ENCODE measurements at places on chromosomes 1 and 21.
A peak's percentile ranks its signal among the peaks of the same experiment; 100 is the strongest.

- DNase-seq: no peak
These were observed 77.0 kb upstream of the NBPF4 start for GRCh38 chr1:108320849-108321248.

GRCh38 chr21:20617130-20617529 is 381.1 kb upstream of the NCAM2 start:
- no peak for DNase-seq

DNA sequence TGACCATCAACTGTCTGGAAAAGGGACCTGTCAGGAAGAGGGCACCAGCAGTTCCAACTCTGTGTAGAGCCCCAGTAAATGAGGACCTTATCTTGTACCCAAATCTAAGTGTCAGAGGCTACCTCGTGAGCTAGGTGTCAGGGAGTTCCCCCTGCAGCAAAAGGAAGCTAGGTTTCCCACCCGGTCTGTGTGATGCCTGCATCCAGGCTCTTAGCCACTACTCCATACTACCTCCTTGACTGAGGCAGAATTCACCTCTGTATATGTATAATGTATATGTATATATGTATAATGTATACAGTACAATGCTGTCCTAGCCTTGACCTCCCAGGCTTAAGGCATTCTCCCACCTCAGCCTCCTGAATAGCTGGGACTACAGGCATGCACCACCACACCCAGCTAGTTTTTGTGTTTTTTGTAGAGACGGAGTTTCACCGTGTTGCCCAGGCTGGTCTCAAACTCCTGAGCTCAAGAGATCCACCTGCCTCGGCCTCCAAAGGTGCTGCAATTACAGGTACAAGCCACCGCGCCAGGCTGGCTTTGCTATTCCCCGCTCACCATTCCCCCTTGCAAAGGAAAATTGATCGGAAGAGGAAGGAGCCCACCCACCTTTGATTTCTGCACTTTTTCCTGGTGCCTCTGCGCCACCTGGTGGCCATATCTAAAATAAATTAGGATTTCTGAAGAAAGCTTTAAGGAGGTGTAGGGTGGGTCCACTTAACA is 15.7 kb upstream of the LUZP1 start:
- peak; percentile 12 for DNase-seq

GRCh38 chr1:162145966-162146696 is 76.6 kb downstream of the NOS1AP start:
- no peak for DNase-seq

DNA sequence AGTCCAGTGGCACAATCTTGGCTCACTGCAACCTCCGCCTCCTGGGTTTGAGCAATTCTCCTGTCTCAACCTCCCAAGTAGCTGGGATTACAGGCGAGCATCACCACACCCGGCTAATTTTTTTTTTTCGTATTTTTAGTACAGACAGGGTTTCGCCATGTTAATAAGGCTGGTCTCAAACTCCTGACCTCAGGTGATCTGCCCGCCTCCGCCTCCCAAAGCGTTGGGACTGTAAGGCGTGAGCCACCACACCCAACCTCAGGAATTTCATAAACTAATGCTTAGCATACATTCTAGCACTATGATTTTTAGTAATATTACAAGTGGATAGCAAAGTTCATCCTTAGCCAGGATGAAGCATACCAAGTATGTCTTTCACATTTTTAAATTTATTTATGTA is 8.7 kb downstream of the DNAJC11 start:
- no peak for DNase-seq

DNA sequence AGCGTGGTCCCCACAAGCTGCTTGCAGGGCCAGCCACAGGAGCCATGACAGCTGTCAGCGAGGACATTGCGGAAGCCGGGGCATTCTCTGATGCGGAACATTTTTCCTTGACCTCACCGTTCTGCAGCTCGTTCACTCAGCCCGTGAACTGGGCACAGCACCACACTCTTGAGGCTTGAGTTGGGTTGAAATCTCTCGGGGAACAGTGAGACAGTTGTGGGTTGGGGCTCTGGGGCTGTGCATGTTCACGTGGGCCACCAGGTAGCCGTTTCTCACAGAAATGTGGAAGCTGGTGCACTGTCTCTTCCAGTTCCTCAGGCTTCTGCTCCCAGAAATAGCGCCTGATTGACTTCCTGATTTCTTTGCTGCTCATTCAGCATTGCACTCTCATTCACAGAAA is 69.8 kb downstream of the SPSB1 start:
- DNase-seq: no peak

GRCh38 chr1:29389533-29390041 is 153.3 kb downstream of the PTPRU start:
- no peak for DNase-seq

- DNase-seq: no peak
These were observed 691 bp downstream of the RIMS3 start for GRCh38 chr1:40664791-40665190.

- DNase-seq: no peak
These were observed 90.2 kb upstream of the RUNX1 start for GRCh38 chr21:35139382-35139715.

GRCh38 chr1:175749075-175749474 is 5.7 kb upstream of the TNR start:
- DNase-seq: no peak

DNA sequence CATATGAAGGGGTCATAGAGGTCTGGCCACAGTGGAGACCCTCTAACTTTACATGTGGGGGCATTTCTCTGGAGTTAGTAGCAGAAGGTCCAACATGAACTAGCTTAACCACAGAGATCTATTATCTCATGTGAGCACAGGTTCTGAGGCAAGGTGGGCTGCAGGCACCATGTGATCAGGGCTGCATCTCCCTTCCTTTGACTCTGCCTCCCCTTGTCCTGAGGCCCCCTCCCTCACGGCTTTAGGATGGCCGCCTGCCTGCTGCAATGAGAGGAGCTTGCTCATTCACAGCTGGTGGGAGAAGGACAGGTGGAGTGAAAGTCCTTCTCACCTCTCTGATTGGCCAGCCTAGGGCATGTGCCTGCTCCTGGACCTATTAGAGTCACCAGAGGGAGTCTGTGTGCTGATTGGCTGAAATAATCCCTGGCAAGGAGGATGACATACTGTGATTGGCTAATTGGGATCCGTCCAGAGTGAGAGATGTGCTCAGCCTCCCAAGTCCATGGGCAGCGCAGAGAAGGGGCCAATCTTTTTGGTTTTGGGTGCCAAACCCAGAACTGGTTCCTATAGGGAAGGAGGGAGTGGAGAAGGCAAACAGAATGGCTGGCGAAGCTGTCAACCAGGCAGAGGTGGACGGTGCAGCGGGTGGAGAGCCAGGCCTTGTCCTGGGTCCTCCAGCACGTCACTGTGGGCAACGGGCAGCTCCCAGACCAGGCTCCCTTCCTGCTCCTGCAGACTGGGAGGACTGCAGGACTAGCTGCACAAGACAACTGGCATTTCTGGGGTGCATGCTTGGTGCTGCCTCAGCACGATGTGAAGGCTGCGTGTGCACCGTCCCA is 39.4 kb upstream of the C1orf174 start:
- DNase-seq: no peak

DNA sequence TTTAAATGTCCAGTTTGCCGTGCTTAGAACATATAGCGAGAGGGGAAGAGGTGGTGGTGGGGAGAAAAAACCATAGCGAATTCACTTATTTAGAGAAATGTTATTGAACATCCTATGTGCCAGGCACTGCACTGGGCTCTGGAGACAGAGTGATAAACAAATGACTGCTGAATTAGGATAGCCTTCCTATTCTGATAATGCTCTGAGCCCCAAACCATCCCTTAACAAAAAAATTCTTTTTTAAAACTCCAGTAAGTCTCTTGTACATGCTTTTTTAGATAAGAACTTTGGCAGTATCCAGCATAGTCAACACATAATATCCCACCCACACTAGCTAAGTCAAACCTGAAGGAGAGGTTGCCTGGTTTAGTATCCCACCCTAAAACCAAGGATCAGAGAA is 8.5 kb downstream of the SZT2 start:
- DNase-seq: no peak

GRCh38 chr1:41900603-41901444 is 17.9 kb downstream of the HIVEP3 start:
- DNase-seq: no peak

All from stimulated activated CD4-positive, alpha-beta T cell treated with anti-CD3 and anti-CD28 coated beads, Interleukin-4, amount 100 ng/mL, for 4 hours (primary cell).